NCI-H2107 (cell line): ENCODE measurements at places on chromosomes 2 and 18.

DNA sequence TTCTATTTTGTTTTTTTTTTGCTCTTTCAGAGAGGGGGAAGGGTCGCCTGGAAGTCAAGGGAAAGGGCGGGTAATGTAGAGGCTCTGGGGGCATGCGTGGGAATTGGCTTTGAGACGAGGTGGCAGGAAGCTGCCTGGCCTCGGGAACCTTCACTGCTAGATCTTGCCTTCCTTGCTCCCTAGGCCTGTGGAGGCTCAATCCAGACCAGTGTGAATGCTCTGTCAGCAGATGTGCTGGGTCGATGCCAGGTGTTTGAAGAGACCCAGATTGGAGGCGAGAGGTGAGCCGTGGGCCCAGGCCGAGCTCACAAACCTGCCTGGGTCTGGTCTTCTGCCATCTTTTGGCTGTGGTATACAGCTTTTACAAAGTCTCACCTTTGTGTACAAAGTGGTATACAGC is 15.5 kb downstream of the CCT7 start:
- no peak for DNase-seq

DNA sequence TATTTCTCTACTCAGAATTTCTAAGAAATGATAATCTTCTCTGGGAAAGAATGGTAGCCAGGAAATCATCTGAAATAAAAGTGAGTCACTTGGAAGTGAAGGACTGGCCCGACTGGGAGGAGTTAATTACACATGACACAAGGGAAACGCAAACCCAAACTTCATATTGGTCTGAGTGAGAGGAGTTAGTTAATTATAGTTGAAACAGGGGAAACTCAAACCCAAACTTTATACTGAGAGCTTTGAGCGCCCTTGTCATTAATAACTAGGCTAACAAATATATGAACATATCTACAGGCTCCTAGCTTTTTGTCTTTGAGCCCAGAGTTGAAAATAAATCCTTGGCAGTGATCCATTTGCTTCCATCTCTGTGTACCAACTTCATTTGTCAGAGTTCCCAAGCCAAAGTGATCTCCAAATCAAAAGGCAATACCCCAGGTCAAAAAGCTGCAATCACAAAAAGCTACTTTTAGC is 187.8 kb upstream of the COL3A1 start:
- DNase-seq, result no peak

GRCh38 chr2:238142382-238143205 is 4.1 kb downstream of the KLHL30 start:
- DNase-seq, result no peak

DNA sequence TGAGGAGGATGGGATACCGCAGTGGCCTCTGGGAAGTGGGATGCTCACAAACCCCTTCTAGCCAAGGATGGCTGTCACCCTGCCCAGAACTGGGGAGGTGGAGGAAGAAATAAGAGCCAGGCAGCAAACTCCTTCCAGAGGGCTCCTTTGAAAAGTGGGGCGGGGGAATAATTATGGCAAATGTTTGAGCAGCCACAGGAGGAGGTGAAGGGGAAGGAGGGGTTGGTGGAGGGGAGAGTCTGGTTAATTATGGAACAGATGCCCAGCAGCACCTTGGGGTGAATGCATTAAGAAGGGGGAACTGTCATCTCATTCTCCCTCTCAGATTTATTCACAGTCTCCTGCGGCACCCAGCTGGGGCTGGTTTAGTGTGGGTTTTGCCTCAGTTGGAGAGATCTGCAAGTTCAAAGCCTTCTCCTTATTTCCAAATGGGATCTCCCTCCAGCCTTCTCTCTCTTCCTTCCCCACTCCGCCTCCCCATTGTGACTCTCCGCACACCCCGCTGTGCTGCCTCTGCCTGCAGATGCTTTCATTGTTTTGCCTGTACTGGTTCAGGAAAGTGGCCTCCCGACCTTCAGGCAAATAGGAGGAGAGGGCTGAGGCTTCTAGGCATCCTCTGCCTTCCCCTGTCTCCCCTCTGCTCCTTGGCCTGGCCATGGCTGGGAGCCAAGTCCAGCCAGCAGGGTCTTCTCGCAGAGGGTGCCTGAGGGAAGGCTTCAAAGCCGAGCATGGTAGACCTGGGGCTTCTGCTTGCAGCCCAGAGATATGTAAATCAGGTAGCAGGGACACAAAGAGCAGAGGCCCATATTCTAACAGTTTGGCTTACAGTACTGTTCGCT is 457.2 kb upstream of the MEX3C start:
- peak; percentile 55 for DNase-seq

GRCh38 chr2:42566837-42567321 is 1.6 kb upstream of the MTA3 start:
- no peak for DNase-seq

- no peak for DNase-seq
These were observed 251.3 kb downstream of the ANAPC1 start for GRCh38 chr2:111632661-111633060.

DNA sequence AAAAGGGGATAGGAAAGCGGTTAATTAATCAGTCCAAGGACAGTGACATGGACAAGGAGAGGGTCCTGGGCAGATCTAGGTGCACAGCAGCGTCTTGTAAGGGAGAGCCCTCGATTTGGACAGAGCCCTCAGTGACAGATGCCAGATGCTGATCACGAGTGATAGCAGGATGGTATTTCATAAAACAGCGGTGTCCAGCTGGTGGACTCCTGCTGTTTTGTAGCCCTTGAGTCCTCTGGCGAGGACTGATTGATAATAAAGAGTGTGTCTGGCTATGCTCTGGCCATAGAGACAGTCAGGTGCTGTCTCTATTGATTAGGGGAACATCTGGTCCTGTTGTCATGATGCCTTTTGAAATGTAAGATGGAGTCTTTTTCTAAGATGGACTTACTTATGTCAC is 180.7 kb downstream of the NCK2 start:
- DNase-seq, result no peak

DNA sequence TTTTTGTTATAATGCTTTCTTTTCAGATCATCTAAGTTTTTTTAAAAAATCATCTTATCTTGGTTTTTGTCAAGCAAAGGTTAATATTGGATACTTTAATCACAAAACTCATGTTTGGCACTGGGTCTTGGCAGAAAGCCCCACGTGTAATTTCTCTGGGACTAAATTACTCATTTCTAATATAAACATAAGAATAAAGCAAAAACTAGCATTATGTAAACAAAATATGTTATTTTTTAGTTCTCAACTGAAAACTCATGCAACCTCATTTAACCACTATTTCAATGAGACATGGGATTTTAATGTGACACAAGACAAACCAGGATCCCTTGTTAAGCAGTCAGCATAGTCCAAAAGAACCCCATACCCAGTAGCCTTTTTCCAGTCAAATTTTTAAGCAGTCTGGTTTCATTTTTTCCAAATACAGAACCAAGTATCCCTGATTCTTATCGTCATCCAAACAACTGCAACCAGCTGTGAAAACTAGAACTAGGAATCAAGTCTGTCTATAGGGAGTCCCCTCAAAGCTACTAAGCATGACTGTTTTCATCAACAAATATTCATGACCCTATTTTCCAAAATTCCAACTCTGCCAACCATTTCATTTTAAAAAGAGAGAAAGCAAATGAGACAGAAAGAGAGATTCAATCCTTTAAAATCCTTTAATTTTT is 27.1 kb downstream of the PID1 start:
- DNase-seq, result no peak
